ENCODE measurements at places on chromosomes 5 and 9. TPM values are rescaled to one million over a fixed set of nuclear protein-coding genes. Genes with fewer than 3 reads are reported as not detected.

CDH9 gene
- total RNA-seq: not detected

GRCh38 chr5:132205385-132206125, 22.1 kb downstream of the P4HA2 start:
- DNase-seq: no peak

- no peak for DNase-seq
Observed at GRCh38 chr5:151706906-151707305, 20.2 kb upstream of the SPARC start.

SPINK6 gene
- not detected for total RNA-seq

PCDHGA4 gene
- total RNA-seq: 11.0 TPM

DNA sequence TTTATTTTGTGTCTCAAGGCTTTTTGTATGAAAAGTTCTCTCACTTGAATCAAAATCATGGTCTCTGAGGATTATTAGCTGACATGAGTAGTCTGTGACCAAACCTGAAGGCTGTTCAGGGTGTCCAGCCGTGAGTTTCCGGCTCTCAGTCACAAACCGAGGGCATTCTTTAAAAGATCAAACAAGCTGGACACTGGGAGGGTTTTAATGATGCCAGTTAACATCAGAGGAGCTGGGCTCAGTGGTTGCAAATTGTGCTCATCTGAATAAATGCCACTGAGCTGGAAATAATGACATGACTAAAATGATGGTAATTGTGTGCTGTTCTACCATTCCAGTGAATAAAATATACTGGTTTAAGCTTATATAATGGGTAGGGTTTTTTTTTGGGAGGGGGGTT, 153.1 kb downstream of the FOCAD start:
- no peak for DNase-seq

RGS3 gene
- 98.7 TPM for total RNA-seq

C5 gene
- total RNA-seq: 0.35 TPM

GRCh38 chr9:95077766-95078370, 239.6 kb downstream of the FANCC start:
- DNase-seq: no peak

PCDHGA11 gene
- total RNA-seq: 6.0 TPM

GRCh38 chr5:151164687-151165392, 7.3 kb upstream of the ANXA6 start:
- peak; percentile 84 for DNase-seq

DNA sequence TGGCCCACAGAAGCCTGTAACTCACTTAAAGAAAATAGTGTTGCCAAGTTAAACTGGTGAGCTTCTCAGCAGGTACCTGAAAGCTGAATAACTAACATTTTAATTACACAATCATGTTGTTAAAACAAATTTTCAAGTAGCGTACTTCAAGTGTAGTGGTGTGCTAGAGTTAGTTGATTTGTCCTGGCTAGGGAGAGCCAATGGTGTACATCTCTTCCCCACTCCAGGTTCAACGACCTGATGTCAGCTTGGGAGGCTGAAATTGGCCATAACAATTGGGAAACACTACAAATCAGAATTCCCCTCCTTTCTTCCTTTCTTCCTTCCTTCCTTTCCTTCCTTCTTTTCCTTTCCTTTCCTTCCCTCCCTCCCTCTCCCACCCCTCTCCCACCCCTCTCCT, 295.3 kb upstream of the SLC24A2 start:
- no peak for DNase-seq

F12 gene
- not detected for total RNA-seq

DNA sequence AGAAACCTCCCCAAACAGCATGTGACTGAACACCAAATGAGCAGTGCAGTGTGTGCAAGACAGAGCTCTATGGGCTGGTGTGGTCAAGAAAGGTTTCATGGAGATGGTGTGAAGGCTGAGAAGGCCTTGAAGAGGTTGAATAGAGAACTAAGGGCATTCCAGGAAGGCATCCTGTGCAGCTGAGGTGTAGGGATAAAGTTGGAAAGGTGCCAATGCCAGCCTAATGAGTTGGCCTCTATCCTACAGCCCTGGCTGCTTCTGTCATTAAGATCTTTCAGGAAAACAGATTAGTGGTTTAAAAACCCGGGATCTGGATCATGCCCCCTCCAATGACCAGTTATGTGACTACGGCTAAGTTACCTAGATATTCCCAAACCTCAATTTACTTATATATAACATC, 4.0 kb downstream of the HDAC3 start:
- no peak for DNase-seq

DNA sequence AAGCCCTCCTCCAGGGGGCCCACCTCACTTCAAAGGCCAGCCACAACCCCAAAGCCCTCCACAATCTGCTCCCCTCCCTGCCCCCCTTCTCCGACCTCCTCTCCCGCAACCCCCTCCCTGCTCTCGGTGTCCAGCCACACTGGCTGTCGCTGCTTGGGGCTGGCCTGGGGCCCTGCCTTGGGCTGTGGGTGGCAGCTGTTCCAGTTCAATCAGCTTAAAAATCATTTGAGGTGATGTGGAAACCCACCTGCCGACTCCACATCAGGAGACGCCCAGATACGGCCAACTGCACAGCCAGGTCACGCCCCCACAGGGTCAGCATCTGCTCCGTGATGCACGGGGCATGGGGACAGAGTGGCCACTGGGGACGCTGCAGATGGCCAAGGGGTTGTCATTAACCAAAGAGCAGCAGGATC, 107.0 kb upstream of the MVB12B start:
- no peak for DNase-seq

GRCh38 chr9:93978551-93978950, 23.4 kb upstream of the BARX1 start:
- no peak for DNase-seq

DNA sequence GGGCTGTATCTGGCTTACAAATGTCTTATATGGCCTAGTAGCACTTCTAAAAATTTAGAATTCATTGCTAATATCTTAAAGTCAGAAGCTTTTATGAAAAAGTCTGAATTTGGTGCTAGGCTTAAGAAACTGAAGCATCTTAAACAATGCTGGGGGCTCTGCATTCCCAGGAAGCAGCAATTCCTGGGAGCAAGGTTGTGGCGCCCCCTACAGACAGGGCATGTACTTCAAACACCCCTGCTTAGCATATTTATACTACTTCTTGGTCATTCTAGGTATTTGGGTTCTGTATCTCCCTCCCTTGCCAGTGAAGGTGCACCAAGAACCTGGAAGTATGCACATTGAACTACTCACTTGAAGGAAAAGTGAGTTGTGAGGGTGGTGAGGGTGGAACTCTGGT, 64.6 kb upstream of the GRIA1 start:
- DNase-seq: no peak

GRCh38 chr5:96219580-96220281, 213.3 kb downstream of the PCSK1 start:
- DNase-seq: no peak

GRCh38 chr9:135210676-135211523, 123.4 kb downstream of the OLFM1 start:
- peak; percentile 0 for DNase-seq

SETD9 gene
- total RNA-seq: 16.0 TPM

ADCY2 gene
- 0.26 TPM for total RNA-seq

- no peak for DNase-seq
Observed at GRCh38 chr5:14054111-14054854, 88.9 kb upstream of the TRIO start.

DNA sequence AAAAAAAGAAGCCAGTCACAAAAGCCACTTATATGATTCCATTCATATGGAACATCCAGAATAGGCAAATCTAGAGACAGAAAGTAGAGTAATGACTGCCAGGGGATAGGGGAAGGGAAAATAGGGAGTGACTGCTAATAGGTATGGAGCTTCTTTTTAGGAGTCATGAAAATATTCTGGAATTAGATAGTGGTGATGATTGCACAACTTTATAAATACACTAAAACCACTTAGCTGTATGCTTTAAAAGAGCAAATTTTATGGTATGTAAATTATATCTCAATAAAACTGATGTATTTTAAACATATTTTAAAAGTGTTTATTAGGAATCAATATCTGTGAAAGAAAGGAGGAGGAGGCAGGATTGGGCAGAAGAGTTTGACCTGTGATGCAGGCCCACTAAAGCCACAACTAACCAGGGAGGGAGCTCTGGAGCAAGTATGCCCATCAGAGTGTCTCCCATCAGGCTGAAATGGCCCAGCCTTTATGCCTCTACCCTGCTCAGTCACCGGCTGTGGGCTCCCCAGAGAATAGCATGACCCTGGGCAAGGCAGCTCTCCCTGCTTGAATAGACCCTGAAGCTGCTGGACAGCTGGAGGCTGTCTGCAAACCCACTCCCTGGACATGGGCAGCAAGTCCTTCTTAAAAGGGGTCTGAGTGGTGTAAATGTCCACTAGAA, 96.0 kb upstream of the SLC44A1 start:
- no peak for DNase-seq

DNA sequence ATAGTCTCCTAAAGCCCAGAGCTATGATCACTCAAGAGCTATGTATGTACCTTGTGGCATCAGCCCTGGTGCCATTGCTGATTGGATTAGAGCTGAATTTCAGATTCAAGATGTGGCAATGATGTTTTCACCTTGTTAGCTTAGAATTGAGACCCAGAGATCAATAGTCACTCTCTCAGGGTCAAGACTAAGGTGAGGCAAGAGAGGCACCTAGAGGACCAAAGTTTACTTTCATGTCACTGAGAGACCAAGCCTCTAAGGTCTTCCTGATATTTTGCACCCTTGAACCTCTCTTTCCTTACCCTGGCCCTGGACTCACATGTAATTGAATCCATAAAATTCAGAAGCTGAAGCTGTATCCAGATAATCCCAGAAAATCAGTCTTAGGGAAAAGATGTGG, 42.8 kb downstream of the BAAT start:
- DNase-seq: no peak

ISCA1 gene
- total RNA-seq: 50.7 TPM

OR1Q1 gene
- not detected for total RNA-seq

- no peak for DNase-seq
Observed at GRCh38 chr5:92559781-92560180, 1021.2 kb downstream of the NR2F1-AS1 start.

GRCh38 chr5:53936481-53937352, 373.7 kb downstream of the ARL15 start:
- peak; percentile 24 for DNase-seq

POLR3G gene
- total RNA-seq: 0.13 TPM

- no peak for DNase-seq
Observed at GRCh38 chr9:84642553-84643141, 26.9 kb upstream of the NTRK2 start.

PTCD2 gene
- 24.6 TPM for total RNA-seq

CFAP90 gene
- total RNA-seq: not detected

GRCh38 chr9:89639367-89639795, 34.6 kb downstream of the GADD45G start:
- peak; percentile 84 for DNase-seq

- no peak for DNase-seq
Observed at GRCh38 chr5:50691399-50692016, 25.1 kb downstream of the PARP8 start.

- peak; percentile 36 for DNase-seq
Observed at GRCh38 chr5:5767286-5767928, 344.9 kb downstream of the ICE1 start.

DNA sequence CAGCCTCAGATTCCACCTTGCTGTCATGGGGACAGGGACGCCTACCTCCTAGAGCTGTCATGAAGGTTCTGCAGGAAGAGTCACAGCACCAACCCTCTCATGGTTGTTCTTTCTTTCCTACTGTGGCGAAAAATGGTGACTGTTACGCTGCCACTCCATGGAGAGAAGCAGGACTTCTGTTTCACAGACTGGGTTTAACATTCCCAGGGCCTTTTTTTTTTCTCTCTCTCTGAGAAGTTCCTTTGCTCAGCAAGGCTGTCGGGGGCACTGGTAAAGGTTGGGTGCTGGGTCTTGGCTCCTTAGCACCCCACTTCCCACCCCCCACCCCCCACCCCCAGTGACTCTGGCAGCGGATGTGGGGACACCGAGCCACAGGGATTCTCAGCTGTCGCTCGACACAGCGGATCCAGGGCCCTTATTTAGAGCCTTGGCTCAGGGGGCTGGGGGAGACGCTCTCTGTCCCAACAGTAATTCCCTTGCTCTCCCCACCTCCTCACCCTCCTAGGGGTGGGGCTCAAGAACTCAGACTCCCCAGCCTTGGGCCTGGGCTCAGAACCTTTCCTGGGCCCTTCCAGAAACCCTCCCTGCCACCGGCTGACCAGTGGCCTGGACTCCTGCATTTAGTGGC, 34.4 kb downstream of the DUSP1 start:
- no peak for DNase-seq

DNA sequence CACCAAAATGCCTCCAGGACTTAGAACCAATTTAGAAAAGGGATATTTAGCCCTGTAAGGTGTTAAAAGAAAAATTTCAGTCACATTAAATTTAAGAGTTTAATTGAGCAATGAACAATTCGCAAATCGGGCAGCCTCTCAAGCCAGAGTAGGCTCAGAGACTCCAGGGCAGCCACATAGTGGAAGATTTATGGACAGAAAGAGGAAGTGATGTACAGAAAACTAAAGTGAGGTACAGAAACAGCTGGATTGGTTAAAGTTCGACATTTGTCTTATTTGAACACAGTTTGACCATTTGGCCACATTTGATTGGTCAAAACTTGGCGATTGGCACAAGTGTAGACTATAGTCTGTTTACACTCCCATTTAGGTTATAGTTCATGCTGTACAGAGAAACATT, 525.9 kb upstream of the ZNF608 start:
- no peak for DNase-seq

All from heart right ventricle (tissue), 16 donors.